T1000 (cell line): ENCODE measurements at places on chromosomes 7 and 10.

GRCh38 chr10:108989976-108990375 lies 933.3 kb downstream of the XPNPEP1 start:
- no peak for DNase-seq

- DNase-seq: no peak
Measured at GRCh38 chr10:93615576-93616235, 3.4 kb downstream of the PDE6C start.

- no peak for DNase-seq
Measured at GRCh38 chr7:127751490-127752448, 99.8 kb downstream of the SND1 start.

- no peak for DNase-seq
Measured at GRCh38 chr7:14745076-14745475, 157.5 kb downstream of the DGKB start.

- no peak for DNase-seq
Measured at GRCh38 chr7:21851559-21851967, 94.1 kb downstream of the CDCA7L start.

DNA sequence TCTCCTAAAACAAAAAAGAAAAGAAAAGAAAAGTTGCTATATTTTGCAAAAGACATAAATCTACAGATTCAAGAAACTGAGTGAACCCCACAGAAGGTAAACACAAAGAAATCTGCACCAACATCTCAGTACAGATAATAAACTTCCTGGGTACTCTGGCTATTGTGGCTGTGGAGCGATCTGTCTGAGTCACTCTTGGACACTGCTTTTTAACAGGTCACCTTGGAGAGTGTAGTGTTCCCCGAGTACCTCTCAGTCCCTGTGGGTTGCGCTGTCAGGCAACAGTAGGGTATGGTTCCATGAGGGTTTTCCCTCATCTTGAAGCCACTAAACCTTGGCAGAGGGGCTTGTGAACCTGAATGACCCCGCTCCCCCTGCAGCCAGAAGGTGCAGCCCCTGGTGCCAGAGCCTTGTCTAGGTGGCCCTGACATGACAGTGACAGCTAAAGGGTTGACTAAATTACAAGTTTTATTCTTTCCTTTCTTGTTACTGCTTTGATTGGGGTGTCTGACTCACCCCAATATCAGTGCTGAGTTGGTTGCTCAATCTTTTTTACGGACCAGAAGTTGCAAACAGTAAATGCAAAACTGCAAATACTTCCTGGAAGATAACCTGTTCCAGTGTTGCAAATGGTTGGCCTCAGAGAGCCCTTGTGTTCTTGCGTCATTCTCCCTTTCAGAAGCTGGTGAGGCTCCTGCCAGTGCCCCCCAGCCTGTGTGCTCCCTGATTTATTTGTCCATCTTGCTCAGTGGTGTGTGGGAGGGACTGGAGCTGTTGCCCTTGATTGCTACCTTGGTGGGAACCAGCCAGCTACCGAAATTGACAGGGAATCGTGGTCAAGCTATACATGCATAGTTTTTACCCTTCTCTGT lies 30.6 kb downstream of the POR start:
- no peak for DNase-seq

GRCh38 chr10:32446536-32447406 lies 831 bp downstream of the CCDC7 start:
- no peak for DNase-seq

DNA sequence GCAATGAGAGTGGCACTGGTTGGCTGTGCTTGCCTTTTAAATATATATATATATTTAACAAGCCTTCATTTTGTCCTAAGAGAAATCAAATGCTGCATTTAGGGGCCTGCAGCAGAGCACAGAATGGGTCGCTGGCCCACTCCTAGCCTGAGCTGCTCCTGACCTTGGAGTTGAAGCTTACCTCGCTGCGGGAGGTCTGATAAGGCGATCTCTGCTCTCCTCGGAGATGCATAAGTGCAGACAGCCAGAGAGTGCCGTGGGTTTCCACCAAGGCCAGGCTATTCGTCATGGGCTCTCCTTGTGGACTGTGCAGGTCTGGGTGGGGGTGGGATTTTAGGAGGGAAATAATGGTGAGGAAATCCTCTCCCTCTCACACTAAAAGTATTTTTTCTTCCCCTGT lies 99.5 kb upstream of the IKZF1 start:
- DNase-seq: no peak

DNA sequence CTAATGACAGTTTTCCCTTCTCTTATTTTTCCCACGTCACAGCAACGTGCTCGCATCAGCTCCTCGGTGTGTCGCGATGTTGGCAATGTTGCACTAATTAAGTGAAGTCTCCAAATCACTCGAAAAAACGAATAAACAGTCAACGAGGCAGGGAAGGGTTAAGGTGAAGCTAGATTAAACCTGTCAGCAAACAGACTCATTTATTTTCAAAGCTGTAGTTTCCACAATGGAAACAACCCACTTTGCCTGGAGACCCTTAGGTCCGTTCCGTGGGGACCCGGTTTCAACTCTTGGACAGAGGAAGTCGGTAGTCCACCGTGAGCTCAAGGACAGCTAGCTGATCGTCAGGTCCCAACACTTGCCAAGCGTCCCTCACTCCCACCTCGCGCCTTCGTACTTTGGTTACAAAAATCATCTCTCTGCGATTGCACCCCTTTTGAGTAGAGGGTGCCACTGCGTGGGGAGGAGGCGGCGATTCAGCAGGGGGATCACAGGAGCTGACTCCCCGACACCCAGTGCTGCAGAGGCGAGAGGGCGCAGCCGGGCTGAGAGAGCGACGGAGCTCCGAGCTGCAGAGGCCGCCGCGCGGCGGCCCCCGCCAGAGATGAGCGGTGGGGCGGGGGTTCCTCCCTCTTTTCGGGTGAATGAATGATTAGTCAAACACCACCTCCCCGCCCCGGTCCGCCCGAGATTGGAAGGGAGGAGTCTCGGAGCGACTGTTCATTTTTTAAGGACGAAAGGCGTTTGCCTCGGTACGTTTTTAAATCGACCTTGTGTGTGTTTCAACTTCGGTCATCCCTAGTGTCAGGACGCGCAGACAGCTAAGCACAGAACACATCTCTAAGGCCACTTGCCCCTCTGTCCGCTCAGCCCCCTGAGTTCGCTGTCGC lies 1.3 kb upstream of the BMPER start:
- peak; percentile 41 for DNase-seq

DNA sequence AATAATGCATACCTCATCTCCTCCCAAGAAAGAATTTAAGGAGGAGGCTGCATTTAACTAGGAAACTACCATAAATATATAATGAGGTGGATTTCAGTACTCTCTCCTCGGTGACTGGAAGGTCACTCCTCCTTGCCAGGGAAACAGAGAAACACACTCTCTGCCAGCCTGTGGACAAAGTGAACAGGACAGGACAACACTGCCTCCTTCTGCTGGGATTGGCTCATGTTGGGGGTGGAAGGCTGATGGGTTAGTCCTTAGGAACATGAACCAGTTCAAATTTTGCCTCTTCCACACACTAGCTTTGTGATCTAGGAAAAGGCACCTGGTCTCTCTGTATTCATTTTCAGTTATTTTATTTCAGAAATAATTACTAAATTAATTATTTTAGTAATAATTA lies 50.6 kb upstream of the STEAP4 start:
- DNase-seq: no peak

DNA sequence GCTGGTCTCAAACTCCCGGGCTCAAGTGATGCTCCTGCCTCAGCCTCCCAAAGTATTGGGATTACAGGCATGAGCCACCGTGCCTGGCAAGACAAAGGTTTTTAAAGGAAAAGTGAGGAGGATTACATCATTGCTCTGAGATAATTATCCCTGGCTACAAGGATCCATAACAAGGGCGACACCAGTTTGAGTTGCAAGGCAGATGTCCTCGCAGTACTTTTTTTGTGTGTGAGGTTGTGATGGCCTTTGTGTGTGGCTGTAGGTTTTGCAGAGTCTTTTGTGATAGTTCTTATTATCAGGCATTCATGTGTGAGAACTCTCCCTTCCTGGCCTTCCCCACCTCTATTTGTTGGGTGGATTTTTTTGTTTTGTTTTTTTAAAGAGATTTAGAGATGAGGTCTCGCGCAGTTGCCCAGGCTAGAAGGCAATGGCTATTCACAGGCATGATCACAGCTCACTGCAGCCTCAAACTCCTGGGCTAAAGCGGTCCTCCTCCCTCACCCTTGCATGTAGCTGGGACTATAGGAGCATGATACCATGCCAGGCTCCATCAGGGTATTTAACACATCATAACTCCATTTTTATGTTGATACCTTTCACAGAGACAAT lies 10.0 kb downstream of the BTBD16 start:
- DNase-seq: no peak

DNA sequence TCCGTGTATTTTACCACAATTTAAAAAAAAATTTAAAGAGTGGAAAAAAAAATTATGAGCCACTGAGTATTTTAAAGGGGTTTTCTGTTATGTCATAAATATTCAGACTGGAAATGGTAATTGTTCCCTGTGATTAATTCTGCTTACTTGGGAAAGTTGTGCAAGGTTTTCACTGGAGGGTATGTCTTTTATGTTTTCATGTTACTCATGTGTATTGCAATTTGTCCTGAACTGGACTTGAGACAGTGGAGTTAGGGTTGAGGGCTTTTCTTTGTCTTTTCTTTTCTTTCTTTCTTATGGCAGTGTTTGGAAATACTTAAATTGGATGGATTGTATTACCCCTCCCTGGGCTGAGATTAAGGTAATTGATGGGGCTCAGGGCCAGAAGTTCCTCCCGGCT lies 257.7 kb downstream of the BAMBI start:
- no peak for DNase-seq

DNA sequence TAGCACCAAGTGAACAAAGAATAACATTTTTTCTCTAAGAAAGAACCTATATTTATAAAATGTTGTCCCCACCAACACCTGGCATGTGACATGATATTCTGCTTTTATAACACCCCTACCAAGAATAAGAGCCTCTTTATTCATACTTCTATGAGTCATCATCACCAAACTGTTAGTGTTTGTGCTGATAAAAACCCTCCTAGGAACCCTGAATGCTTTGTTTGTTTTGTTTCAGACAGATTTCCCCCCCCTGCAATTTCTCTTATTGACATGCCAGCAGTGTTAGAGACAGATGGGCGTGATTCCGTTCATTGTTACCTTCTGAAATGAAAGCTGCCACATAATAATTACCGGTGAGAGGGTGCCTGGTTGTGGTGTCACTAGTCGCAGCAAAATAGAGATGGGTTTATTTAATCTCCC lies 651.1 kb downstream of the SORCS1 start:
- no peak for DNase-seq

- no peak for DNase-seq
Measured at GRCh38 chr10:98088186-98088971, 46.1 kb upstream of the R3HCC1L start.

DNA sequence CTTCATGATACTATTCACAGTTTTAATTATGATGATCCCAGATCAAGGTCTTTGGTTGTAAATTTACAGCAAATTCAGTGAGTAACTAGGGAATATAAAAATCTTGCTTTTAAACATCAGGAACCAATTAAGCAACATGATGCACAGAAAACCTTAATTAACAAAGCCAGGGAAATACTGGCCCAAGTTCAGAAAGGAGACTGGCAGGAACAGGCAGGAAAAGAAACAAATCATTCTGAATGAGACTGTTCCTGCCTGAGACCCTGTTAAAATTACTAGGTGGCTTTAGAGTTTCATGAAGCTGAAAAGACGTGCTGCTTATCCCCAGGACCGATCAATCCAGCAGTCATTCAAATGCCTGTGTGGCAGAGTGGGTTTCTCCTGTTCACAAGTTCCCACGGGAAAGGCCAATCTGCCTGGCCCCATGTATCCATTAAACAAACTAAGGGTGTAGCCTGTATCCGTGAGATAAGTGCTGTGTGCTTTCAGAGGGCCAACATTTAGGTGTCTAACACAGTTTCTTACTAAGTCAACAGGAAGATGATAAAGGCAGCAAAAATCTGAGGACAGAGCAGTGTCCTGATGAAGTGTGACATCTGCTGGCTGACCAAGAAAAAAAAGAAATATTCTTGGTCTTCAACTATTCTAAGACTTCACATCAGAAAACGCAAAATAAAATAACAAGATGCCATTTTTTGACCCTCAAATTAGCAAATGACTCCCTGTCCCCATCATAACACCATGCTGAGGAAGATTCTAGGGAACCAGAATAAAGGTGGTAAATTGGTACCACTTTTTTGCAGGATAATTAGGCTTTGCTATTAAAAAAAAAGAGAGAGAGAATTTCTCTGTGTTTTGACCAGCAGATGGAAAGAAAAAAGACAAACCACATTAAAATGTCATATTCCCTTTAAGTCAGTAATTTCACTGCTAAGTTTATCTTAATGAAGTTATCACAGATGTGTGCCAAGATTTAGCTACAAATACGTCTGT lies 34.2 kb downstream of the PUS7 start:
- DNase-seq: no peak

GRCh38 chr7:123208793-123209192 lies 9.0 kb upstream of the SLC13A1 start:
- DNase-seq: no peak

- DNase-seq: no peak
Measured at GRCh38 chr7:875051-875450, 1.3 kb upstream of the GET4 start.

DNA sequence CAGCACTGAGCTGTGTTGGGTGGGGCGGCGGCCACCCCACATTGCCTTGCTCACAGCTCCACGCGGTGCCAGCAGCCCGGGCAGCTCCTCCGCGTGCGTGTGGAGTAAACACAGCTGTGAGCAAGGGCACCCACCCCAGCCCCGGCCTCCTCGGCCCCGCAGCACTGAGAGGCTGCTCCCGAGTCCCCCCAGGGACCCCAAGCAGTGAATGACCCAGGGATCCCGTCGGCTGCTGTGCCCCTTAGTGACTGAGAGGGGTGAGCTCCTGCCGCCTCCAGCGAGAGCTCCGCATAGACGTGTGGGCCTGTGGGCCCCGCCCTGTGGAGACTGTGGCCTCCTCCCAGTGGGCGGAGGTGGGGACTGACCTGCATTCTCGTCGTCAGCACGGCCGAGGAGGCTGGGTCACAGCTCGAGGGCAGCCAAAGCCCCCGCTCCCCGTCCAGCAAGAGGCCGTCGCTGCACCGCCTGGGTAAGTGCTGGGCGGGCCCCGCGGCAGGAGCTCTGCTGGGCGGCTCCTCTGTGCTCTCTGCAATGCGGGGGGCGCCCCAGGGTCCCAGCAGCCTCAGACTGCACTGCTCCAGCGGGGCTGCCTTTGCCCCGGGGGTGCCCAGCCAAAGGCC lies 29.9 kb upstream of the UTF1 start:
- no peak for DNase-seq

GRCh38 chr7:156379324-156380070 lies 261.1 kb upstream of the RNF32 start:
- no peak for DNase-seq

GRCh38 chr10:120770496-120770895 lies 80.7 kb upstream of the WDR11 start:
- DNase-seq: no peak

DNA sequence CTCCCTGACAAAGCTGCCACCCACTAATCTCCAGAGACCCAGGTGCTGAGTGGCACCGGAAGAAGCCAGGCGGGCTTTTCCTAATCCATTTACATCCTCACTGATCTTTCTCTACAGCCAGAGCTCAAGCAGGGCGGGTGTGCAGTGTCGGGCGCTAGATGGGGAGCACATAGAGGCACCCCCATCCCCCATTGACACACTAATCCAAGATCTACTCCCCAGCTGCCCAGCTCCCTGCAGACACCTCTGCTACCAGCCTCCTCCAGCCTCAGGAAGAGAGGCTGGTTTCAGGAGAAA lies 22.2 kb downstream of the FRMPD2 start:
- no peak for DNase-seq
